ENCODE measurements at places on chromosomes 16 and 17. TPM values are rescaled to one million over a fixed set of nuclear protein-coding genes. Genes with fewer than 3 reads are reported as not detected.

DNA sequence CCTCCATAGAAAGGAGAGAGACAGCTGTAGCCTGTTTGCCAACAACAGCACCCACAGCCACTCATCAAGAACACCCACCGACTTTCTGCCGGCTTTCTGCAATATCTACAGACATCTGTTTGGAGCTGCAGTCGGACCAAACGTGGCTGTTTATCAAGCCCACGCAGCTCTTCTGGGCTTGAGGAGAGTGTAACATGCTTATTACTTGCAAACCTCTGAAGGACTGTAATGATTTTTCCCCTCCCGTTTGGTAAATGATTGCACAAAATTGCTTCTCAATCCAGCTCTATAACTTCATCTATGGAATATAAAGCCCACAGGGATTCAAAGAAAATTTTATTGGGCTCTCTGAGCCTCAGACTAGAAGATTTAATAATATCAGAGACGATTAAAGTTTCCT, 100.5 kb downstream of the VAT1L start:
- DNase-seq = no peak

DNA sequence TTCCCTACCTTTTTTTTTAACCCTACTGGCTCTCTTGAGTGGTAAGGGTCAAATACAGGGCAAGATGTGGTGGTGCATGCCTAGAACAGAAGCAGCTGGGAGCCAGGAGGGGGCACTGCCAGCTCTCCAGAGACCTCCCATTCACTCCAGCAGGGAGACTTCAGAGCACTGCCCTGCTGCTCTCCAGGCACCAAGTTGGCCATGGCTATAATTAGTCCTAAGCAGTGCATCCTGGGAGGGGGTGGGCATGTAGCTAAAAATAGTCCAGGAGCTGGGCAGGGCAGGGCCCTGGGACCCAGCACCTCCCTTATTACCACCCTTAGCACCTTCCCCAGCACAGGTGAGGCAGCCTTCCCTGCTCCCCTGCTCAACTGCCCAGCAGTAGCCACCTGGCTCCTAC, 3.5 kb downstream of the CORO6 start:
- peak; percentile 52 for DNase-seq

- no peak for DNase-seq
Measured at GRCh38 chr16:85537795-85538401, 75.2 kb upstream of the GSE1 start.

HASPIN gene
- 12.7 TPM for total RNA-seq

OTOP3 gene
- not detected for total RNA-seq

PRRT2 gene
- total RNA-seq = not detected

KRT28 gene
- total RNA-seq = not detected
